ENCODE measurements at places on chromosomes 1 and 21.

DNA sequence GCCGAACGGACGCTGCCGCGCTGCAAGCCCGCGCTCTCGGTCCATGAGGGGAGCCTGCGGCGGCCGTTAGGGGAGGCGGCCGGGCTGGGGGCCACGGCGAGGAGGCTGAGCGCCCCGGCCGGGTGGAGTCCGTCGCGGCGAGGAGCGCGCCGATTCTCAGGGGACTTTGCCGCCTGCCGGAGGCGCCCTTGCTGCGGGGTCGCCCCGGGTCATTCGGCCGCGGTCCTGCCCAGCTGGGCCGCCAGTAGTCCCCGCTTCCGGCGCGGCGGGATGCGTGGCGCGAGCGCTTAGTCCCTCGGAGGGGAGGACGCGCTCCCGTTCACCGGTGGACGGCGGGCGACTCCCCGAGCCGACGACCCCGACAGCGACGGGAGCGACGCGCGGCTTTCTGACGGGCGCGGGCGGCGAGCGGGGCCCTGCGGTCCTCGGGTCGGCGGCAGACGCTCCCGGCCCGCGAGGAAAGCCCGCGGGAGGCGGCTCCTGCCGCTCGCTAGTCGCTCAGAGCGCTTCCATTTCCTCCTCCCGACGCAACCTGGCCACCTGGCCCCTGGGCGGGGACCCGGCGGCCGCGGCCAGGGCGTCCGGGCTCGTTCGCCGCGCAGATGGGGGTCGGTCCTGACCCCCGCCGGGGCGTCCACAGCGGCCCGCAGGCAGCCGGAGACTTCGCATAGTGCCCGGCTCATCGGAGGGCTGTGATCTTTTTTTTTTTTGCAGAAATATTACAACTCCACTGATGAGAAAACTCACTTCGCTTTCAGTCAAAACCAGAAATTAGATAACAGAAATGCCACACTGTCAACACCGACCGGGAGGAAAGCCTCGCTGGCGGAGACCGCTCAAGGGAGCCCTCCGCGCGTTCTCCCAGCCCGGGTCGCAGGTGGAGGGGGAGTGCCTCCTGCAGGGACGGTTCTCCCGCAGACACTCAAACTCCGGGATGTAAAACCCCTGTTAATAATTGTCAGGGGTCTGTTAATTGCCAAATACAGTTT lies 641 bp upstream of the ZBTB21 start:
- DNase-seq: no peak

DNA sequence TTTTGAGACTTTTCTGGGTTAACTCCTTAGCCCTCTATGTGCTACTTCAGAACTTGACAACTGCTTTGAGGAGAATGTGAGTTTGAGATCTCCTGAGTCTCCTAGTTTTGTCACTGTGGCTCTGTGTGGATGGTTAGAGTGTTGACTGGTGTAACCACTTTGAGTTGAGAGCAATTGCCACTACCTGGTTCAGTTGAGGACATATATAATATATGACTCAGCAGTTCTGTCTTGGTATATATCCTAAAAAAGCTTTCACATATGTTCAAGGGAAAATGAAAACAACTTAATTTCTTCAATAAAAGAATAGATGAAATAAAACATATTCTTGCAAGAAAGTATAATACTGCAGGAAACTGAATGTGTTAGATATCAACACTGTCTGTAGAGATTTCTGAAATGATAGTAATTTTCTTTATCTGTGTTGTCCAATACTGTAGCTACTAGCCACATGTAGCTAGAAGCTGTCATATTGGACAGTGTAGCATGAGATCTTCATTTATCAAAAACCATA lies 96.7 kb upstream of the QSOX1 start:
- no peak for DNase-seq

- DNase-seq: no peak
Measured at GRCh38 chr21:33945652-33946270, 30.2 kb upstream of the ATP5PO start.

GRCh38 chr1:226903819-226904716 lies 33.7 kb downstream of the PSEN2 start:
- no peak for DNase-seq

GRCh38 chr1:54850737-54851136 lies 36.3 kb downstream of the DHCR24 start:
- peak; percentile 98 for DNase-seq

GRCh38 chr1:19804831-19805251 lies 5.1 kb upstream of the TMCO4 start:
- DNase-seq: no peak

DNA sequence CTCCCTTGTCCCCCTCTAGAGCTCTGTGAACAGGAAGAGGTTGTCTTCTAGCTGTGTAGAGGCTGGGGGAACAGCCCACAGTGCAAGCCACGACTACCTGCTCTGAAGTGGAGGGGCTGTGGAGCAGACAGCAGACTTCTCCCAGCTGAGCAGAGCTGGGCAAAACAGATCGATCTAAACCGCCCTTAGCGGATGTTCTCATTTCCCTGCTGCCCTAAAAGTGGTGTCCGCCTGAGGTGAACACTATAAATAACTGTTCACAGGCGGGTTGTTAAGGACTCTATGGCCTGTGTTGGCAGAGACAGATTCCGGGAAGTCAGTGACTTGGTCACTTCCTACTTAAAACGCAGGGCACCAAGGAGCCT lies 203.2 kb downstream of the RHOU start:
- DNase-seq: no peak

DNA sequence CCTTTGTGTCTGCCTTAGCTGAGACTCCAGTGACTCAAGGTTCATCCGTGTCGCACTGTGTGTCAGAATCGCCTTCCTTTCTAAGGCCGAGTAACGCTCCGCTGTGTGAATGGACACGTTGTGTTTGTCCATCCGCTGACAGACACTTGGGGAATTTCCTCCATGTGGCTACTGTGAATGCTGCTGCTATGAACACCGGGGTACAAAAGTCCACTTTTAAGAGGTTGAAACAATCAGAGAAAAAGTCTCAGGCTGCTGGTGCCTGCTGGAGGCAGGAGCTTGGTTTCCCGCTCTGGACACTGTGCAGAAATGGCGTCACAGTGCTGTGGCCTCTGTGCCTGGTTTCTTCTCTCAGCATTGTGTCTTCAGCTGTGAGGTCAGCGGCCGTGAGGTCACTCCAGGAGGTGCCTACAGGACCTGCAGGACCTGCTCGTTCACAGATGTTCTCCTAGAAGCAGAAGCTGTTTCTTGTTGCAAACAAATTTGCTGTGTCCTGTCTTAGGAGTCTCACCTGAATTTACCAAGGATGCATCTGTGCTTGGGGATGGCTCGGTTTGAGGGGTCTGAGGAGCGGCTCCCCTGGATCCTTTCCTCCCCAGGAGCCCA lies 34.2 kb downstream of the KRTAP10-1 start:
- DNase-seq: no peak

DNA sequence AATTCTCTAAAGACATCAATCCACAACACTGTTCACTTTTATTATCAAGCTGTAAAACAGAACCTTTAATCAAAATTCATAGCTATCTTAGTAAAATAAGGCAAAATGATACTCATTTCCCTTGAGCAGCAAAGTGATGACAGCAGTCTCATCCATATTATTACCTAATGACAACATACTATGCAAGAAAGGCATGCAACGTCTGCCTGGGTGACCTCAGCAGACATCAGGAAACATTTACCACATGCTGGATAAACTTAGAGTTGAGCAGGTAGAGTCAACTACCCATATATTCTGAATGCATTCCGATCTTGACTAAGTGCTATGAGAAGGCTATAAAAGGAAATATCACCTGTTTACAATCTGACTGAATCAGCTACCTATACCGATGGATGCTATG lies 145.1 kb downstream of the SIPA1L2 start:
- no peak for DNase-seq

GRCh38 chr21:42406866-42407265 lies 3.2 kb downstream of the UBASH3A start:
- DNase-seq: no peak

- no peak for DNase-seq
Measured at GRCh38 chr1:19055701-19056100, 99.2 kb upstream of the IFFO2 start.

DNA sequence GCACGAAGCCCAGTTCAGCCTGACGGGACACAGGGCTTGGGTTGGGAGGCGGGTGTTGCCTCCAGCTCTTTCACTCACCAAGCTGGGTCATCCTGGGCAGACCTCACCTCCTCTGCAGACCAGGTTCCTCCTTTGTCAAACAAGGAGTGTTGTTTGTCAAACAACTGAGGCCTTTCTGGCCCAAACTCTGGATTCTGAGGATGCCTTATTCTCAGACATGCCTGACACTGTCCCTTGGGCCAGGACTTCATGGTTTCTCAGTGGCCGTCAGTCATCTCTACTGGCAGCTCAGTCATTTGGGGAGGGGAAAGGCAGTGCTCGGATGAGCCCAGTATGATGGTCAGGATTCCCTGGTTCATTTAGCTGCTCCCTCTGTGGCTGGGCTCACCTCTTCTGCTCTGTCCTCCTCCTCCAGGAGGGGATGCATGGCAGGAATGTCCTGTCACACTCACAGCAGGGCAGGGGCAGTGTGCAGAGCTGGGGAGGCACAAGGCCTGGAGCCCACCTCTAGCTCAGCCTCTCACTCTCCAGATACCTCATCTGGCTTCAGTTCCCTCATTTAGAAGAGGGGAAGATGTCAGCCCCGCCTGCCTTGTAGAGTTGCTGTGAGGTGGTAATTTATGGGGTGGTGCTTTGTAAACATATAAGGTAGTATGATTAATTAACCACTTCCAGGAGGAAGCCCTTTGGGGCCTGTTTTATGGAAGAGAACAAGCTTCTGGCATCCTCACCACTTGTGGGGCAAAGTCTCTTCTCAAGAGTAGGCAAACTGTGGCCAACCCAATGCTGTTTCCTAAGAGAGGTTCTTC lies 20.6 kb downstream of the SLC2A1 start:
- no peak for DNase-seq

- no peak for DNase-seq
Measured at GRCh38 chr21:16407403-16408240, 677.8 kb downstream of the USP25 start.

DNA sequence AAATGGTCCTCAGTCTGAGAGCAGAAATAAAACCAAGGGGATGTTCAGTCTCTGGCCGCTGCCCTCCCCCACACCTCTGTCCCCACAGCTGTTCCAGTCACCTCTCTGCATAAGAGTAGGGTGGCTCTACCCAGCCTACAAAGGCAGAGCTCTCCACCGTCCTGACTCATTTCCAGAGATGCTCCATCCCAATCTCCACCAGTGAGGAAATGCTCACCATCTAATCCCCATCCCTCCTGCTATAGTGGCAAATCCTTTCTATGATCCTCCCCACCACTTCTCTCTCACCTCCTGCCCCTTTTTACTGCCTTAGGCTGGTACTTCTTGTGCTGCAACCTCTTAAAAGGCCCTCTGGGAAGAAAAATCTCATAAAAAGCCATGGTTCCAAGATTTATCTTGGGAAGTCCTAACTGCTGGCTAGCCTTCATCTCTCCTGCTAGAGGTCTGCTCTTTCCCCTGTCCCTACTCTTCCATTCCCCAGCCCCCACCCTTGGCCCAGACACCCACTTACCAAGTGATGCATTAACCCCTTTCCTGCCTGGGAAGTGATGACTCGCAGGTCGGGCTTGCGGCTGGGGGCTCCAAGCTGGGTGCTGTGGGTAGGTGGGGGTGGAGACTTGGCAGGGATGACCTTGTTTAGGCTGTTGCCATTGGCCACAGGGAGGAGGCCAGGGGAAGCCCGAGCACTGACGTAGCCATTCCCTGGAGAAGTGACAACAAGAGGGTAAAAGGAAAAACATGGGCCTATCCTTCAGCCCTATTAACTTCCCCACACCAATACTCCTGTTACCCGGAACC lies 23.9 kb downstream of the MEF2D start:
- DNase-seq: no peak

DNA sequence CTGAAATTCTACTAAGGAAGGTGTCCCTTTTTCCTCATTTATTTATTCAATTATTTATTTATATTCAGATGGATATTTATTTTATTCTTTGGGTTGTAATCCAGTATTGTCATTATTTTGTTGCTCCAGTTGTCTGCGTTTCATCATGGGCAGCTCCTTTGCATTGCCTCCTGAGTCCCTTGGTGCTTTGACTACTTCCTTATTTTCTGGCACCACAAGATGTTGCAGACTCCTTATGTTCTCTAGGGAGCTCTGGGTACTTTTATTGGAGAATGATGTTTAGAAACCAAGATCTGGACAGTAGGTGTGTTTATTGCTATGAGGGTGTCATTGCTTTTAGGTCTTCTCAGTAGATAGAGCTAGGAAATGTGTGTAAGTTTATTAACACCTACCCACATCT lies 59.9 kb upstream of the ERRFI1 start:
- no peak for DNase-seq

GRCh38 chr1:104636581-104636980 lies 886.9 kb downstream of the AMY1C start:
- DNase-seq: no peak

GRCh38 chr1:28378906-28379305 lies 9.4 kb downstream of the PHACTR4 start:
- DNase-seq: no peak

- no peak for DNase-seq
Measured at GRCh38 chr1:41110736-41111135, 89.2 kb upstream of the SLFNL1 start.

- peak; percentile 62 for DNase-seq
Measured at GRCh38 chr1:97384294-97384968, 536.4 kb downstream of the DPYD start.

- DNase-seq: no peak
Measured at GRCh38 chr1:118809586-118809985, 178.6 kb downstream of the TBX15 start.

GRCh38 chr1:183622884-183623785 lies 12.4 kb downstream of the ARPC5 start:
- DNase-seq: no peak

DNA sequence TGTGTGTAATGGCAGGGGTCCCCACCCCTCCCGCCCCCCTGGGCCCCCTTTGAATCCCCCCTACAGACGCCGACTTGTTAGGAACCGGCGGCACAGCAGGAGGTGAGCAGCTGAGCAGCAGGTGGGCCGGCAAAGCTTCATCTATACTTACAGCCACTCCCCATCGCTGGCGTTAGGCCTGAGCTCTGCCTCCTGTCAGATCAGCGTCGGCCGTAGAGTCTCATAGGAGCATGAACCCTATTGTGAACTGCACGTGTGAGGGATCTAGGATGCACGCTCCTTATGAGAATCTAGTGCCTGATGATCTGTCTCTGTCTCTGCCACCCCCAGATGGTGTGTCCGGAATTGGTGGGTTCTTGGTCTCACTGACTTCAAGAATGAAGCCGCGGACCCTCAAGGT lies 14.9 kb upstream of the VPS26C start:
- DNase-seq: no peak

GRCh38 chr1:164701189-164701761 lies 142.3 kb downstream of the PBX1 start:
- no peak for DNase-seq

- DNase-seq: peak; percentile 55
Measured at GRCh38 chr1:55640708-55641473, 425.7 kb upstream of the USP24 start.

- DNase-seq: no peak
Measured at GRCh38 chr1:54096227-54096876, 42.9 kb downstream of the TCEANC2 start.

DNA sequence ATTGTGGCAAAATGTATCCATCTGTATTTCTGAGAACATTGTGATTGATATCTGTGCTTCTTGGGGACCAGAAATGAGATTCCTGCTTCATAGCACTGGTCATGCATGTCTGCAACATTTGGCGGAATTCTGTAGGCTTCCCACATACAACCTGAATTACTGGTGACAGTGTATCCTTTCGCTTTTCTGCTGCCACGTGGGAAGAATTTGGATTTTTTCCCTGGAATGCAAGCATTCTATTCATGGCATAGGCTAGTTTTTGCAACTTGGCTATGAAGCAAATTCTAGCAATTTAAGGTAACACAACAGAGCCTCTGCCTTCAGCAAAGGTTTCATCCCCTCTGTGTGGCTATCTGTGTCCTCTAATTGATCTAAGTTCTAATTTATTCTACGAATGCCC lies 85.9 kb downstream of the BCAR3 start:
- no peak for DNase-seq
